Activated gamma-delta T cell (primary cell): ENCODE measurements at places on chromosomes 2 and 18.

DNA sequence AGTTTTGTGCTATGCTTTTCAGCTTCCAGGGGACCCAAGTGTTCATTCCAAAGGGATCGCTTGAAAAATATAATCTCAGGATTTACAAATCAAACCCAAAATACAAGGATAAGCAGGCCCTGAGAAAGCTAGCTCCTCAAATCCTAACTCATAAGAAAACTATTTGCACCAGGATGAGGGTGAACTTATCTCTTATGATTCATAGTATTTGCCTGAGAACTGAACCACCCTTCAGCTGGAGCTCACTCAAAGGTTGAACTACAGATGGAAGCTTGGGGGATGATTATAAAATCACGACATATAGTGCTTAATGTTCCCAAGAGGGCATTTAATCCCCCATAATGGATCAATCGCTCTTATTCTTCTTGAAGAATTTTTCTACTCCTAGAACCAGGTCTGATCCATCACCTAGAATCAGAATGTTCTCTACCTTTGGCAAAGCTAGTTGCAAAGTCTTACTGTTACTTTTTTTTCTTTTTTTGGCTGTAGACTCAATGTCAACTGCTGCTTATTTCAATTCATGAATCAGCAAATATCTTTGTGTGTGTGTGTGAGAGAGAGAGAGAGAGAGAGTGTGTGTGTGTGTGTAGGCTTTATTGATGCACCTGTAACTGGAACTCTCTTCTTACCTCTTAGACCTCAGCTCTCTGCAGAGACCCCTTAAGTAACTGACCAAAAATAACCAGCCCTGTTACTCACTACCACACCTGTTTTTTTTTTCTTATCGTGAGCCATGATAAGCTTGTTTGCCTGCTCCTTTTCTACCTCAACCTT, 44.8 kb downstream of the ARL4C start:
- DNase-seq, result no peak

DNA sequence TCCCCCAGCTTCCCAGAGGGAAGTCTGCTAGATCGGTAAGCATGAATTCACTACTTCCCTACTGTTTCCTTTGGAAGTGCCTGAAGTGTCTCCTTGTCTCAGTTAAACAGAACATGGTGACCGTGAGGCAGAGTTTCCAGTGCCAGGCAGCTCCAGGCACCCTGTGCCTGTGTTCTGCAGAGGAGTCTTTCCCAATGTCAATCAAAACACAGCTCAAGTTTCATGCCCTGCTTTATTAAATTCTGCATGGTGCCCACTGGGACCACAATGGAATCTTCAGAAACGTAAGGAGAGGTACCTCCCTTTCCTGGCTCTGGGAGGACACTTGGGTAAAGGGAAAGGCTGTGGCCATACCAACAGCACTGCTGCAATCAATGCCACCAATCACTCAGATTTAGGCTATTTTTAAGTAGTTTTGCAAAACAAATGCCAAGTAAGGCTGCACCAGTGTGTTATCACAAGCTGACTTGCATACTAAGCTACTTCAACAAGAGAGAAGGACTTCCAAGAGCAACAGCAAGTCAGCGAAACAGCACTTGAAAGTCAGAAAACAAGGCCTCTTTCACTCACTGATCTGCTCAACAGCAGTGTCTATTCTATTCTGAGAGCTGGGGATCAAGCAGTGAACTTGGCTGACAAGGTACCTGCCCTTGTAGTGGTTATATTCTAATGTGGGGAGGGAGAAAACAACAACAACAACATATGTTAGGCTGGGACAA, 14.9 kb downstream of the LPIN2 start:
- no peak for DNase-seq

DNA sequence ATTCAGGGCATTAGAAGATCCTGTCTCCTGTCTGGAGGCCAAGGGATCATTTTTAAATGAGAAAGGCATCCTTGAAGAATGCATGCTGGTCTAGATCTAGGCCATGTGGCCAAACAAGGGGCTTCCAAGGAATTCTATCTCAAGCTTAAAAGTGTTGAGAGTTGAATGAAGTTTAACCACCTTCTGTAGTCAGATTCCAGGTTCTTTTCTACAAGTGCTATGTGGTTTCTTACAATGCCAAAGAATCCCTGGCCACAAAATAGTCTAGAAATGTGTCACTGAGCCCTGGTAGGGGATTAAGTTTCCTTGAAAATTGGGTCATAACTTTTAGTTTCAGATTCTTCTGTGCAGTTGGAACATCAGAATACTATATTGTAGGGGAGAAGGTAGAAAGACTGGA, 640.7 kb upstream of the ACVR2A start:
- DNase-seq, result no peak

DNA sequence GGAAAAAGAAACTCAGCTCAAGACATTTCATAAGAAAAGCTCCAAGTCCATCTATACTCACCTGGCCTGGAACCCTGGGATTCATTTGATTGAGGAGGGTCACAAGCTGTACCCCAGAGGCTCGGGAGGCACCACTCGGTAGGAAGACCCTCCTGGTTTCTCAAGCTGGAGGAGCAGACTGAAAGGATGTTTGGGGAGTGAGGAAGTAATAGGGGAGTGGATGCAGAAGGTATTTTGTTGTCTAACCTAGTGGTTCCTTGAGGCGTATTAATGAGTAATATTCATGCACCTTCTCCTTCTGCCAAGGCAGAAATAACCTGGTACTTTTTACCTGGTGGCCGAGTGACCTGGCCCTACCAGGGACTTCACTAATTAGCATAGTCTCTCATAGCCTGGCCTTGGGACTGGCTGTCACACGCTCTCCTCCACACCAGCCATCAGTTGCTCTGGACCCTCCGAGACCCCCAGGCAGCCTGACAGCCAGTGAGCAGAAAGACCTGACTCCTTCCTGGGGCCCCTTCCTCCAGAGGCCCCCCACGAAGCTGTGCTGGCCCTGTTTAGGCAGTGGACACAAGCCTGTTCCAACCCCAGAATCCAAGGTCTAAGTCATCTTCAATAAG, 161.4 kb downstream of the BCL2 start:
- no peak for DNase-seq

GRCh38 chr2:231680992-231681852, 27.1 kb upstream of the PTMA start:
- DNase-seq, result no peak

- no peak for DNase-seq
Observed at GRCh38 chr2:215921895-215922294, 91.5 kb downstream of the MREG start.

DNA sequence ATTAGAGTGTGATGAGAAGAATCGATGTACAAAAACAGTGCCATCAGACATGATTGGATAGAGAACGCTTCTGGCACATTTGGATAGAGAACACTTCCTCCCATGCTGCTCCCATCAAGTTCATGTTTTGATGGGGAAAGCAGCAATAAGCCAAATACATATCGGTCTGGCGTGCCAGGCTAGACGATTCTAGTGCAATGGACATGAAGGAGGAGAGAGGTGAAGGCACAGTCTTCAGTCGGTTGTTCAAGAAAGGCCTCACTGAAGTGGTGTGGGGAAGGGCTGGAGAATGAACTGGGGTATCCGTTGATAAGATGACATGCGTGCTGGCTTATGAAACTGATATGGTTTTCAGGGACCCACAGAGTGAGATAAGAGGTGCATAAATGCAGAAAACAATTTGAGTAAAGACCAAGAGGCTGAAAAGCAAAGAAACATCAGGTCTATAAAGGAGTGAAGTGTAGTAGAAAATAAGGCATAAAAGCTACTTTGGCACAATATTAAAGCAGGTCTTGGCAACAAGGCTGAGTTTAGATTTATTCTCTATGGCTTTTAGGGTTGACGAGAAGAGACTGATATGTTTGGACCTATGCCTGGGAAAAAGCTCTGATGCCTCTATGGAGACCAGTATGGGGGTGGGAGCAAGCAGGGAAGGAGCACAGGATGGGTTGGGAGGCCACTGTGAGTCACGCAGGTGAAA, 117.6 kb upstream of the PIEZO2 start:
- DNase-seq, result no peak

DNA sequence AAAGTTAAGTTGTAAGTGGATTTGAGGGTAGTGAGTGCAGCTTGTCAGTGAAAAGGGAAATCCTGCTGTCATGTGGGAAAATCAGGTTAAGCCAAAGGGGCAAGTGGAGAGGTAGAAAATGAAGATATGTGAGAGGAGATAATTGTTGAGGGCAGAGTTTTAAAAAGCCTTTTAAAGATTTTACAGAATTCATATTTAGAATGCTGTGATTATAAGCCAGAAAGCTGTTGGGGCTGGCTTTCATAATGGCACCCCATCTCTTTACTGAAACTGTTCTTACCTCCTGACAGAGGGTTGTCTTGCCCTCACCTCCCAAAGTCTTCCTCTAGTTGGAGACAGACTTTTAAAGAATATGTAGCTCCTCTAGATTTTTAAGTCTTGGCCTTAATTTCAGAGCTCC, 86.9 kb downstream of the MYO3B start:
- no peak for DNase-seq

GRCh38 chr2:178512484-178512883, 32.2 kb downstream of the PLEKHA3 start:
- DNase-seq, result no peak

DNA sequence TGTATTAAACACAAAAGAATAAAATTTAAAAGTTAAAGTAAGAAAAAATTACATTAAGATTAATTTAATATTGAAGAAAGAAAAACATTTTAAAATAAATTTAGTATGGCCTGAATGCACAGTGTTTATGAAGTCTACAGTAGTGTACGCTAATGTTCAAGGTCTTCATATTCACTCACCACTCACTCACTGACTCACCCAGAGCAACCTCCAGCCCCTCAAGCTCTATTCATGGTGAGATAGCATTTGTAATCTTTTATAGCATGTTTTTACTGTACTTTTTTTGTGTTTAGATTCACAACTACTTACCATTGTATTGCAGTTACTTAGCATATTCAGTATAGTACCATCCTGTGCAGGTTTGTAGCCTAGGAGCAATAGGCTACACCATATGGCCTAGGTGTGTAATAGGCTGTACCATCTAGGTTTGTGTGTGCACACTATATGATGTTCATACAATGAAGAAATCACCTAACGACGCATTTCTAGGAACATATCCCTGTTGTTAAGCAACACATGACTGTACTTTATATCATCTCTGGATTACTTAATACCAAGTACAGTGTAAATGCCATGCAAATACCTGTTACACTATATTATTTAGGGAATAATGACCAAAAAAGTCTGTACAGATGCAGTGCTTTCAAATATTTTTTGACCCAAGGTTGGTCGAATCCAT, 144.0 kb upstream of the IL1R2 start:
- DNase-seq, result no peak

GRCh38 chr2:109028277-109028676, 39.3 kb upstream of the EDAR start:
- DNase-seq, result no peak
